ENCODE measurements at places on chromosomes 2 and 18. TPM values are rescaled to one million over a fixed set of nuclear protein-coding genes. Genes with fewer than 3 reads are reported as not detected.

The COL6A3 gene
- 0.45 TPM for total RNA-seq

The C18orf32 gene
- 26.9 TPM for total RNA-seq

The GGCX gene
- 26.8 TPM for total RNA-seq

The KRTCAP3 gene
- 13.9 TPM for total RNA-seq
